ENCODE measurements at places on chromosomes 11 and 22.

DNA sequence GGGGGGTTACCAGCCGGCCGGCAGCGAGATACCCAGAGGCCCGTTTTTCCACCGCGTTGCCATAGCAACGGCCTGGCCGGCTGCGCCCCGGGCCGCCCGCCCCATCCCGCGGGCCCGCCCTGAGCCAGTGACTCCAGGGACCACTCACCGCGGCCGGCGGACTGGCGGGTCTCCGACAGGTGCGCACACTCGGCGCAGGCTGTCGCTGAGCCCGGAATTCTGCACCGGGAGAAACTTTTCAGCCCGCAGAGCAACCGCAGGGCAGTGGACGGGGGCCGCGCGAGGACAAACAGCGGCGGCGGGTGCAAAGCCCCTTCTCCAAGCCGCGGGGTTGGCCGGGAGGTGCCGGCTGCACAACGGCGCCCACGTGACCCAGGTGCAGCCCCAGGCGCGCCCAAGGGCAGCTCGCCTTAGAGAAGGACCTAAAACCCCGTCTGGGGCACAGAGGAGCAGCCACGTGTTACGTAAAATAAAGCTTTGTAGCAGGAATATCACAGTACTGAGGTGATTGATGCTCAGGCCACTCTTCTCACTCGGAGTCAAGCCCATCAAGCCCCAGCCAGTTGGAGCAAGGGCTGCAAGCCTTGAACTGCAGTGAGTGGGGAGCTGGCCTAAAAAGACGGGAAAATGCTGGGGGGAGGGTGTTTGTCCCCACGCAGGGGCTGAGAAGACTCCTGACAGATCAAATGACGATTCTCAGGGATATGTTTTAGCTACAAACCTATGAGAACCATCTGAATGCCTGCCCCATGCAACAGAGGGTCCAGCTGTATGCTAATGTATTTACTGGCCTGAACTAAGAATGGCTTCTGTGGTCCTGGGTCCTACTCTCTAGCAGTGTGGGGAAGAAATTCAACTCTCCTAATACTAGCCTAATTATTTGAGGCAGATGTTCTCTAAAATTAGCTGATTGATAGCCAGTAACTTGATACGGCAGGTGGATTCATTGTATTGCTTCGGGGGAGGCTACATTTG lies at the start of gene STK33:
Gene STK33 (minus strand): TSS at position 294 of the 975 bp plus-strand sequence. CDS start 119,323 bp downstream, outside the sequence.
- no peak for DNase-seq

- DNase-seq, result no peak
Measured at GRCh38 chr11:65864706-65865471, 4.7 kb downstream of the MUS81 start.

DNA sequence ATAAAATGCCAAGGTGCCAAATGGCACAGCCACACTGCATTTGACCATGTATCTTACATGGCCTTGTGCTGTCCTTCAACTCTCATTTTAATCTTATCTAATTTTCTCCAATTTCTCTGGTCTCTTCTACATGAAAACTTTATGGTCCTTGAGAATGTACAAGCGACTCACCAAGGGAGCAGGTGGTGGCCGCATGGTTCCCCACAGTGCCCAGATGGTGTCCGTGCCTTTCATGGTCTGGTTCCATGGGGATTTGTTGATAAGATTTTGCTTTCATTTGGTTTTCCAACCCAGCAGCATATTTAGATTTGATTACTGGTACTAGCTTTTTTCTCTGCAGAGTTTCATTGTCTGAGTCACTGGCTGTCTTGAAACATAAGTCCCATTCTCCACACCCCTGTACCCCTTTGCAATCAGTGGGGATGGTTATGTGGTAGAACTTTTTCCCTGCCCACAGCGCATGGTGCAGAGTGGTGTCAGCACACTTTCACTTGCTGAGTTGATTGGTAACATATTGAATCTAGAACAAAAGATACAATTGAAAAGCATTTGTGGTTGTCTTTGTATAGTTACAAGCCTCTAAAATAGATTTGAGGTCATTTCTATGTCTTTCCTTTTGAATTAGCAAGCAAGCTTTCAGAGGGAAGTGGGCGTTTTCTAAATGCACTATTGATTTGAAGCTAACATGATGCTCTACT lies 24.1 kb downstream of the ZNRF3 start:
- no peak for DNase-seq

- no peak for DNase-seq
Measured at GRCh38 chr22:44107340-44107739, 73.4 kb upstream of the PARVG start.

DNA sequence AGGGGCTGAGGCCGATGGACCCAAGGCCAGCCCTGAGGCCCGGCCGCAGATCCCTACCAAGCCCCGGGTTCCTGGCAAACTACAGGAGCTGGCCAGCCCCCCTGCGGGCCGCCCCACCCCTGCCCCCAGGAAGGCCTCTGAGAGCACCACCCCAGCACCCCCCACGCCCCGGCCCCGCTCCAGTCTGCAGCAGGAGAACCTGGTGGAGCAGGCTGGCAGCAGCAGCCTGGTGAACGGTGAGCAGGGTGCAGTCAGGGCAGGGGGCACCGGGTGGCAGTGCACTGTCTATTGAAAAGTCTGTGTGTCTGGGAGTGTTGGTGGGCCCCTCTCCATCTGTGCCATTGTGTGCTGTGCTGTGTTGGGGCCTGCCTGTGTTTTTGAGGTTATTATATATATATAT lies 16.1 kb downstream of the MICALL1 start:
- DNase-seq, result no peak

DNA sequence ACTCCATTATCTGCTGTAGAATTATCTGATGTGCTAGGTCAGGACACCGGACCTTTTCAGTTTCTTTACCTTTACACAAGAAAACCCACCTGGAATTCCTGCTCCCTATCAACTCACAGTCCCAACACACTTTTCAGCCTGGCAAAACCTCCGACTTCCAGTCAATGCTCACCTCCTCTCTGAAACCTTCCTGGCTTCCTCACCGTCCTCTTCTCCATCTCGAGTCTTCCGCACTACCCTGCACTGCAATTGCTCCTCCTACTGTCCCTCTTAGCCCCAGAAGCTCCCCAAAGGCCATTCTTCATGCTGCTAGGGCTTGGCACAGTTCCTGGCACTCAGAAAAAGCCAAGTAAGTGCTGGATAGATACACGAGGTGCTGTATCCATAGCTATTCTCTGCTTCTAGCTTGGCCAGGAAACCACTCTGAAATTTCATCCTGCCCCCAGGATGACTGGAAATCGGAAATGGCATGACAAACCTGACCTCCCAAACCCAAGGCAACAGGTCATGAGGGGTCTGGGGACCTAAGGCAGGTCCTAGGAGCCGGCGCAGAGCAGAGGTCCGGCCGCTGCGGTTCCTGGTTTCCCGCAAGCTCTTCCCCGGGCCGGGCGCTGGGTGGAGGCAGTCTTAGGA lies 702 bp downstream of the SYN3 start:
- no peak for DNase-seq

- no peak for DNase-seq
Measured at GRCh38 chr11:122345586-122345985, 229.6 kb upstream of the BLID start.

DNA sequence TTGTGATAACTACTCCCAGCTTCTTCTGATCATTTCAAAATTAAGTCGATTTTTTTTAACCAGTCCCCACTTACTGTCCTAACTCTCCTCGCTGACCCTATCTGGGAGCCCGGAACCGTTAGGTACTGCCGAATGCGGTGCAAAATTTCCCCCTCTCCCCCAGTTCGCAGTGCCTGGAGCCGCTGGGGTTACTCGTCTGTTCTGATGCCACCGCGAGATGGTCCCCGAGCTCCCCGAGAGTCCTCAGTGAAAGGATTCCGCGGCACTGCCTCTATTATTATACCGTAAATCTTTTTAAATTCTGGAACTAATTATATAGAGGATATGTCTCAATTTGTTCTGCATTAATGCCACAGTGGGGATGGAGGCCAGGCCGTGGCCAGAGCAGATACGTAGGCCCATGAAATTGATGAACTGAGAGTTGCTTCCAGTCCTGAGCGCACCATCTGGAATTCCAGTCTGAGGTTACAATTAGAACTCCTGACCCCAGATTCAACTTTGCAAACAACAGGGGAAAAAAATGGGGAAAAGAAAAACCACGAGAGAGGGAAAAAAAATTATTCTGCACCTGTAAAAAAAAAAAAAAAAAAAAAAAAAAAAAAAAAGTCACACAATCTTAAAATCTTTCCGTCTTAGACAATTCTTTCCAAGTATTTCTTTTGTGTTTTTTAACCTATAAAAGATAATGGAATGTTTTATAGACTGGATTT lies 4.3 kb upstream of the WT1 start:
- no peak for DNase-seq

DNA sequence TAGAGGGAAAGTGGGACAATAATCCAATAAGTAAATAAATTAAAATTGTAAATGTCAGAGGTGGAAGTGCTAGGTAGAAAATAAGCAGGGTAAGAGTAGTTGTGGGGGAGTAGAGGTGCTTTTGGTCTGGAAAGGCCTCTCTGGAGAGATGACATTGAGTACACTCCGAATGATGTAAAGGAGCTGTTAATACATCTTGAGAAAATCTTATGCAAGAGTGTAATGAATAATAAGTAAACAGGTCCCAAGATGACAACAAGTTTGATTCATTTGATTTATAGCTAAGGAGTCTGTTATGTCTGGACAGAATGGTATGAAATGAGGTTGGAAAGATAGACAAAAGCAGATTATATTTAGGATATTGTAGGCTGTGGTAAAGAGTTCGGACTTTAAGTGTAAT lies 87.5 kb downstream of the TMEM135 start:
- DNase-seq, result no peak

DNA sequence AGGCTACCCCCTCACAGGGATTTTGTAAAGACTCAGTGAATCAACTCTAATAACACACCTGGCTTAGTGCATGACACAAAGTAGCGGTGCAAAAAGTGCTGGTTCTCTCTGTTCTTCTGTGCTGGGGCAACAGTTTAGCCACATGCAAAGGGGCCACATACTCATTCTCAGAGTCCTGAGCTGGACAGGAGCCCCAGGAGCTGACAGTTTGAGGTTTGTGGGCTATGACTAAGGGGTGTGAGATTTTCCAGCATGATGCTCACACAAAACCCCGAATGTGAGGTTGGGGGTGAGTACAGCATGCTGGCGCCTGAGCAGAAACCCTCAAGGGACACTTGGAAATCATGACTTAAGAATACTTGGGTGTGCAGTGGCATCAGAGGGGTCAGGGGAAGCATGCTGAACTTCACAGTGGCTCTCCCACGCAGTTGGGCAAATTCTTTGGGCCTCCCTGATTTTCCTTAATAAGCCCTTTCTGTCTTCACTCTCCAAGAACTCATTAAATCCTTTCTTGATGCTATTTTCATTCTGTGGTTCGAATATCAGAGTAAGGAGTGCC lies 31.0 kb downstream of the TMPRSS5 start:
- DNase-seq, result no peak

- no peak for DNase-seq
Measured at GRCh38 chr11:47886096-47886495, 37.9 kb upstream of the NUP160 start.

DNA sequence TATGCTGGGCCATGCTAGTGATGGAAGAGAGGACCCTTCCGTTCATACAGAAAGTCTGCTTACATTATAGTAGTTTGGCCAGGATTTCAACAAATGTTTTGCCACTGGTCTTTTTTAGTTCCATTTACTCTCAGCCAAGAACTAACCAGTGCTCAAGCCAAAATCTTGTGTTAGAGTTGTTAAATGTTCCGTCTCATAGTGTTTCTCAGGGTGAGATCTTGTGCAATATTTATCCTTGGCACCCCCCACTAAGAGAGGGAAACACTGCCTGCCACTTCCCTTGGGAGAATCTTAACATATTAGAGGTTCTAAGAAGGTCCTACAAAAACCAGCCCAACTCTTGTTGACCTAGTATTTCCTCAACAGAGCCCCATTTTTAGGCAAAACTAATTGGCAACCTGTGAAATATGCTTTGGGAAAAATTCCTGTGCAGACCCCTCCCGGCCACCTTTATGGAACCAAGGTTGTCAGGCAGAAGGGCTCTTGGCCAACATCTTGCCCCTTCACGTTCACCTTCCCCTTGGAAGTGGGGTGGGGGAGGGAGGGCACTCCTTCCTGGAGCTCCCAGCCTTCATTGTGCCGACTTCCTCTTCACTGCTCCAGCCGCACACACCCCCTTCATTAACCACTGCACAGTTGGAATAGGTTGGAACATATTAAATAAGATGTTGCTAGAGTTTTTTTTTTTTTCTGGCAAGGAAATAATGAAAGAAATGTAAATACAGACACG lies 173.2 kb upstream of the SORL1-AS1 start:
- no peak for DNase-seq

DNA sequence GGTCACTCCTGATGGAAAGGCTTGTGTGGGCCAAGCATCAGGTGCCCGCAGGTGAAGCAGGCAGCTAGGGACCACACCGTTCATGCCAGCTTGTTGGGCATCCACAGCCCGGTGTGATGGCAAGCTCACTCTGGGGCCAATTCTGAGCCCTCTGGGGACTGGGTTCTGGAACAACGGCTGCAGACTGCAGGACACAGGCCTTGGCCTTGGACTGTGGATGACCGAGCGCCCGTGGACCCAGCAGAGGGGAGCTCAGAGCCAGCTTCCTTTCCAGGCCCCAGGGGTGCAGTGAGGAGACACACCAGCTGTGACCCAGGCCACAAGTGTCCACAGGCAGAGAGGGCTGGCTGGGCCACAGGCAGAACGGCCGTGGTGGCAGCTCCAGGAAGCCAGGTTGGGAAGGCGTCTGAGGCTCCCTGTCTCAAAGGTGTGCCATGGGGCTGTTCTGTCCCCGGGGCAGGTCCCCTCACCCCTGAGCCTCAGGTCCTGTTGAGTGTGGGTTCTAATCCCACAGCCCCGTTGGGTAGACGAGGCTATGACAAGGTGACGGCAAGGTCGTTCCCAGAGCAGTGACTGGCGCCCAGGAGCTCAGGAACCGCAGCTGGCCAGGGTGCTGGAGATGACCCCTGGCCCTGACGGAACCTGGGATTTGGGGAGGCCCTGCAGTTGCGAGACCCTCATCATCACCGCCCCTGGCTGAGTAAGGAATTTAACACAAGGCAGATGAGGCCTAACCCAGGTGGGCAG lies 1079.4 kb downstream of the BRD1 start:
- DNase-seq, result no peak

DNA sequence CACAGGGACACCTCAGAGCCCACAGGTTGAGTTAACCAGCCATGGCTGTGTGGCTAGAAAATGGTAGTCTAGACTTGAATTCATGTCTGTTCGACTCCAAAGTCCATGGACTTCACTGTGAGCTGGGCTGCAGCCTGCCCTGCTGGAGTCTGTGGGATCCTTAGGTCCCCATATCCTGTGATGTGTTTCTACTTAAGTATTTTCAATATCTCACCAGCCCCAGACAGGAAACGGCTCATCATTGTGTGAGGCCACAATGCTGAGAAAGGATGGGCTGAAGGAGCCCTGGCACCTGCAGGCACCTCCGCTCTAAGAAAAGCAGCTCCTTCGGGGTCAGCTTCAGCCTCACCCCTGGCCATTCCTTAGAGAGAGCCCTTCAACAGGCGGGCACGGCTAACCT lies 93.1 kb downstream of the NAT10 start:
- no peak for DNase-seq

DNA sequence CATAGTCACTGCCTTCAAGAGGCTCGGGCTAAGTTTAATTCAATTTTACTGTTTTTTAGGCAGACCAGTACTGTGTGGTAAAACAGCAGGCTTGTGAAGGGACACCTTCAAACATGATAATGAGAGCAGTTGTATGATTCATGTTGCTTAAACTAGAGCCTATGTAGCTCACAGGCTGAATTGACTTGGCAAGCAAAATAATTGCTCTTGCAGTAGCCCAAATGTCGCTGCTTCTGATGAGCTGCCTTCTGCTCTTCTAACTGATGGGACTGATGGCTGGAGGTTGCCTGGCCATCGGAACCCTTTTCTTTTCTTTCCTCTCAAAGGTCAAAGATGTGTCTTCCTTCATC lies 137.6 kb downstream of the MAML2 start:
- DNase-seq, result no peak
